ENCODE measurements at places on chromosomes 7 and 10.
A peak's percentile ranks its signal among the peaks of the same experiment; 100 is the strongest.

GRCh38 chr10:74683067-74683466 is 143.3 kb upstream of the KAT6B start:
- DNase-seq = no peak

GRCh38 chr10:50992356-50992901 is 81.9 kb upstream of the PRKG1 start:
- DNase-seq = no peak

DNA sequence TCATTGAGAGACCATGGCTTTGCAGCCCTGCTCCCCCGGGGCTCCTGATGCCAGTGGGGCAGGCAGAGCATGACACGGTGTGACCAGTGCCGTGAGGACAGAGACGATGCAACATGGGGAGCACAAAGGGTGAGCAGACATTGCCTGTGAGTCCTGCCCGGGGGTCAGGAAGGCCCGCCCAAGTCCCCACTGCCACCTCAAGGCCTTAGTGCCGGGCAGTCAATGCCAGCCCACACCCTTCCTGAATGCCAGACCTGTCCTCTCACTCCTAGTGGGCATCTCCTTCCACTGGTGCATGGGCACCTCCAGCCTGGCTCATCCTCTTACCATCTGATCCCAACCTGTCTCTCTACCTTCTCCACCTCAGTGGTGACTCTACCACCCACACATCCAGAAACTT is 157.9 kb upstream of the ZMIZ1 start:
- no peak for DNase-seq

GRCh38 chr10:116125180-116125579 is 147.8 kb downstream of the GFRA1 start:
- DNase-seq = no peak

- peak; percentile 27 for DNase-seq
These were observed 113.1 kb downstream of the CTTNBP2 start for GRCh38 chr7:117759950-117760640.

GRCh38 chr10:87761892-87762291 is 56.1 kb downstream of the ATAD1 start:
- DNase-seq = no peak

GRCh38 chr10:489330-489729 is 200.1 kb downstream of the DIP2C start:
- DNase-seq = no peak

Data from fibroblast of skin of left biceps (primary cell).